ENCODE measurements at places on chromosomes 5 and 9.

DNA sequence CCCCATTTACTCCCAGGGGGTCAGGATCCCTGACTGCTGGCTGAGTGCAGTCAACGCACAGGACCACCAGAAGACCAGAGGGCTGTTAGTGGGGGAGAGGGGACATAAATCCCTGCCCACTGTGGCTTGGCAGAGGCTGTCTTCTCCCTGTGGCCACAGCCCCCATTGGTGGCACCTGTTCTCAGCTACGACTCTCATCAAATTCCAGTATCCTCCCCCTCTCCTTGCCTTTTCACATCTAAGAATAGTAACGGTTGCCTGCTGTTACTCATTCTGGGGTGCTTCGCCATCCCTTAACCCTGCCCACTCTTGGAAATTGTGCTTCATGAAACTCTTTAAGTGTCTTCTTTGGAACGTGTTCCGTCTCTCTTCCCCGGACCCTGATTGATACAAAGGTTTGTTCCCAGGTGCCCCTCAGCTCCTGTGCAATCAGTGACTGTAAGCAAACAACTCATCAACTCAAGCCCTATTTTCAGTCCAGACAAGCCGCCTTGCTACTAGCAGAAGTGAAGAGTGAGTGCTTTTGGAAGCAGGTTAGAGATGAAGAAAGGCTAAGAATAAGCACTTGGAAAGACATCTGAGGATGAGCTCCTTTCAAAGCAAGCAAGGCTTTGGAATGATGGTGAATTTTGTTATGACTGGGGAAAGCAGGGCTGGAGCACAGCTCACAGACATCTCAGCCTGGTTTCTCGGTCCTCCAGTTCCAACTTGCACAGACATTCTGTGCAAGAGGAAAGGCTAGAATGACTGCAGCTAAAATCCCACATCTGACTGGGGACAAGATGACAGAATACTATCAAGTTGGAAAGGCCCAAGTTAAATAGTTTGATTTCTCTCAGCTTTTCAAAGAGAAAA, 22.9 kb upstream of the DENND1A start:
- no peak for DNase-seq

GRCh38 chr5:40124367-40124766, 555.3 kb upstream of the PTGER4 start:
- no peak for DNase-seq

- DNase-seq: no peak
These were observed 150.8 kb upstream of the ADCY2 start for GRCh38 chr5:7245121-7245651.

- DNase-seq: no peak
These were observed 142.6 kb downstream of the SAXO1 start for GRCh38 chr9:18890372-18890771.

- DNase-seq: no peak
These were observed 63.6 kb downstream of the ENTREP1 start for GRCh38 chr9:69388596-69388995.

- no peak for DNase-seq
These were observed 8.6 kb upstream of the STARD4 start for GRCh38 chr5:111520908-111521307.

GRCh38 chr5:101679816-101680215, 616.3 kb downstream of the SLCO4C1 start:
- no peak for DNase-seq

- DNase-seq: no peak
These were observed 122.2 kb downstream of the AUH start for GRCh38 chr9:91239367-91240111.

- DNase-seq: no peak
These were observed 175.8 kb upstream of the GAS1 start for GRCh38 chr9:87122947-87123685.

DNA sequence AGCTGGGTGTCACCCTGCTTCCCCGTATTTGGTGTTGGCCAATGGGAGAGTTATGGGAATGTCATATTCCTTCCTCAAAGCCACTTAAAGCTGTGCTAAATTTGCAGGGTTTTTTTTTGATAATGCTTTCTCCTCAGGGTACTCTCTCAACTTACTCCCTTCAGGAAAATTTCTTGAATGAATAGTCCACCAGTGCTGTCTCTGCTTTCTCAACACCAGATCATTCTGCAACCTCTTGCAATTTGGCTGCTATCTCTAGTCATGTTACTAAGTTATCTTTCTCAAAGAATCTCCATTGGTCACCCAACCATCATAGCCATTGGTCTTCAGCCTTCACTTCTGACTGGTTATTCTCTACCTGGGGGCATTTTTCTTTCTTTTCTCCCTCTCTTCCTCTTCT, 13.4 kb upstream of the TNFAIP8 start:
- no peak for DNase-seq

DNA sequence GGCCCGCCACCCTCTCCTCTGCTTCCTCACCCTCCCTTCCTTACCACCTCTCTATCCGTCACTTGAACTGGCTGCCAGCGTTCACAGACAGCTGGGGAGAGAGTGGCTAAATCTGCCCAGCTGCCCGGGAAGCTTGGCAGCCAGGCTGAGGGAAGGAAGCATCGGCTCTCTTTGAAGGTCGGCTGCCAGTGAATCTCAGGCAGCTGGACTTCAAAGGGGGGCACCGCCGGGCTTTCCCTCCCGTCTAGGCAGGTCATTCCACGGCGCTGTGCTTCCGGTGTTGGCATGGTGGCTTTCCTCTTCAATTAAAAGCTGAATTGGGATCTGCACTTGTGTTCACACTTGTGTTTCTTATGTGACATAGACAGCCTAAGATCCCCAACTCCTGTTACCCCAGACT, 174.0 kb downstream of the GDNF start:
- DNase-seq: no peak

Measured in CD4-positive, alpha-beta T cell treated with Interleukin-21 for 1 hour (primary cell).